ENCODE measurements at places on chromosomes 1 and 21. TPM values are rescaled to one million over a fixed set of nuclear protein-coding genes. Genes with fewer than 3 reads are reported as not detected.

CFHR1 gene
- total RNA-seq: not detected

JTB gene
- total RNA-seq: 279 TPM

HYI gene
- 44.3 TPM for total RNA-seq

ZFYVE9 gene
- 11.4 TPM for total RNA-seq

KLHDC7A gene
- total RNA-seq: not detected

ADAMTS5 gene
- total RNA-seq: 1.1 TPM

OR1C1 gene
- not detected for total RNA-seq

DNA sequence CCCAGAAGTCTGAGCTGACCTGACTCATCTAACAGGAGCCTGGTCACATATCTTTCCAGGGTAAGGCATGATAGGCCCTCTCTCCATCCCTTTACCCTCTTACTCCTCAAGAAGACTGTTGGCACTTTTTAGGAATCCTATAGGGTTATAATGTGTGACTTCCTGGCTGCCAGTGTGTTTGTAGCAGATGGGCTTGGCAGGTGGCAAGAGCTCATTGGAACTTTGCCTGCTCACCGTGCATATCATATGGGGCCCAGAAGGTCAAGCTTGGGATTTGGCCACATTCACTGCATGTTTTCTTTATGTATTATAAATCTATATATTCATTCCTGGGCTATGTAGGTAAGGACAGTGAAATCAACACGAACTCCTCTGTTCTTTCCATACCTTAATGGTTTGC, 5.2 kb downstream of the KAZN start:
- no peak for DNase-seq

GRCh38 chr1:8219530-8219929, 98.4 kb upstream of the SLC45A1 start:
- DNase-seq: no peak

- DNase-seq: no peak
Measured at GRCh38 chr1:222033450-222033849, 291.6 kb upstream of the DUSP10 start.

DNA sequence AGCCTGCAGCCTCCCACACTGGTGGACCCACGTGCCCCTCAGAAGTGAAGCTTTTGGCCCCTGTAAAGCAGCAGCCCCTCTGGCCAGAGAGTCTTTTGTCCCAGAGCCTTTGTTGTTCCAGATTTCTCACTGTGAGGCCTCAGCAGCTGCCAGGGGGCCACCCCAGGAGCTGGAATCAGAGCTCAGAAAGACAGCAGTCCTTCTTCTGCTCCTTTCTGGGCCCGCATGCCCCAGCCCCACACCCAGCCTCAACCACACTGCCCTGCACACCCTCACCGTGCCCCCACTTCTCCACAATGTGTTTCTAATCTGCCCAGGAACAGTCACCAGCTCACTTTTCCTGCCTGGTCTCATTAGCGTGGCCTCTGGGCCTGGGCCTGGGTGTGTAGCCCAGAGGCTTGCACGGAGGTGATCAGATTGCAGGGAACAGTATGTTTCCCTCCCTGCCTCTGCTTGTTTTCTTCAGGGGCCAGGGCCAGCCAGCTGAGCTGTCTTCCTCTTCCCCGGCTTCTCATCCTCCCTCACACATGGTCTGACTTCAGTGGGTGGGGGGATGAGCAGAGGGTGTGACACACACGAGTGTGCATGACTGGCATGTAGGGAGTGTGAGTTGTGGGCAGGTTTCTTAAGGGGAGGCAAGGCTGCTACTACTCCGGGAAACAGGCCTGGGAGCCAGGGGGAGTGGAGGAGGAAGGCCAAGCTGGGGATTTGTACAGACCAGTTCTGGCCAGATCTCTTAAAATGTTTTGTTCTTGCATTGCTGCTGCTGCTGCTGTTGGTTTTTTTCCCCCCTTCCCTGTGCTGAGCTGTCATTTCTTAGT, 82.5 kb upstream of the ZNF648 start:
- no peak for DNase-seq

GRCh38 chr21:16455526-16455925, 725.7 kb downstream of the USP25 start:
- DNase-seq: no peak

DNA sequence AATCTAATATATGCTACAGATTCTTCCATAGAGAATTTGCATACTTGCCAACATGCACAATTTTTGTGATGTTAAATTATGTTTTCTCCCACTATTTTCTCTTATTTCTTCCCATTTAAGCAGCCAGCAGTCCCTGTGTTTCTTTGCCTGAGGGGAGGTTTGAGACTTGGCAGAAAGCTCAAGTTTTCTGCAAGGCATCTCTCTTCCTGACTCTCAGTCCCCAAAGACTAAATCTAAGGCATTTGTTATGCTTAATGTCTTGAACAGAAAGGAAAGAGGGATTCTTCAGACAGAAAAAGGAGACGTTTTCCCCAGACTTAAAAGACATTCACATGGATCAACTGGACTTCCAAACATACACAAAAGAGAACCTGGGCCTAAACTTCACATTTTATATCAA, 354.4 kb downstream of the RYR2 start:
- no peak for DNase-seq

GRCh38 chr1:171501305-171502024, 16.1 kb downstream of the PRRC2C start:
- DNase-seq: no peak

Measured in SJSA1 (cell line).